HepG2 (cell line): ENCODE measurements at places on chromosomes 13 and 19.

DNA sequence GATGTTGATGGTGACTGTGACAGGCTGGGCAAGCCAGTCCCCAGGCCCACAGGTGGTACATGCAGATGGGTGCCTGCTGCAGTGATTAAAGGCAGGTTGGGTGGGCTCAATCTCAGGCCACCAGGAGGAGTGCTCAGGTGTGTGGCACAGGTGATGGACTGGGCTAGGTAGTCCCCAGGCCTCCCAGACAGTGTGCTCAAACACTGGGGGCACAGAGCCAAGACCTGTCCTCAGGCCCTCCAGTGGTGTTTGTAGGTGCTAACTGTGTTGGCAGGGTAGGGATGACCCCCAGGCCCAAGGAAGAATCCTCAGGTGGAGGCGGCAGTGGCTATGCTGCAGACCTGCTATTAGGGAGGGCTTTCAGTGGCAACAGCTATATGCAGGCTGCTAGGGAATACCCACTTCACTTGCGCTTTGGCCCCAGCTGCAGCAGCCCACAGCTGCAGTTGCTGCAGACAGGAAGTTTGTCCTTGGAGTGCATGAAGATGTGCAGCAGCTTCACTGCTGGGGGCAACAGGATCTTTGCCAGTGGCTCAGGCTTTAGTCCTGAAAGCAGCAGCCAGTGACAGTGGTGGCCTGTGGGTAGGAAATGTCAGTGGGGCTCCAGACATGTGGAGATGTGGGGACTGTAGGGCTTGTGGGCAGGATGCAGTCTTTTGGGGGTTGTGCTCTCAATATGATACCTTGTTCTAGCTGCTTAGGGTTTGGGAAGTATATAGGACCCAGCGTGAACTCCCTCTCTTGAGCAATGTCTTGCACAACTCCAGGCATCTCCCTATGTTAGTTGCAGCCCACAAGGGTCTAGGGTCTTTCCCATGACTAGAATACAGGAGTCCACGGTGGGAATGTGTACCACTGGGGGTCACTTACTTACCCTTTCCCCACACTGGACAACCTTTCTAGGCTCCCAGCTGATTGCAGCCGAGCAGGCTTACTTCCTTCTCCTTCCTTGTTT is 54.1 kb upstream of the MLNR start:
- no peak for DNase-seq

DNA sequence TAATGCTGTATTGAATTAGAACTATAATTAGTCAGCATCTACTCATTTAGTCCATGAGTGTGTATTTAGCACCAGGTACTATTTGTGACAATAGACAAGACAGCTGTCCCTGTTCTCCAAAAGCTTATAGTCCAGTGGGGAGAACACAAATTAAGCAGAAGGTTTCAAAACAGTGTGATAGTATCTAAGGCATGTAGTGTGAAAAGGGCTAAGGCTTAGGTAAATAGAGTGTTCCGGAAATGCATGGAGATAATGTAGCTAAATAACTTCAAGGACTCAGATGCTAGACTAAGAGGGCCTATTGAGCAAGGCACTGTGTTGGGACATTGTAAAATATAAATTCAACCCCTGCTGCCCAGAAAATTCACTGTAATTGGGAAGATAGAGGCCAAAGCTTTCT is 144.1 kb upstream of the MIR17HG start:
- peak; percentile 14 for DNase-seq

- no peak for DNase-seq
These were observed 32.7 kb downstream of the FBN3 start for GRCh38 chr19:8116437-8117293.

GRCh38 chr19:46211201-46211881 is 18.2 kb upstream of the IGFL1 start:
- no peak for DNase-seq
